ENCODE measurements at places on chromosomes 5 and 9. TPM values are rescaled to one million over a fixed set of nuclear protein-coding genes. Genes with fewer than 3 reads are reported as not detected.

Gene ELP1
- total RNA-seq, result 22.0 TPM

Gene FOXD4L5
- total RNA-seq, result 0.13 TPM

Gene FNIP1
- 28.8 TPM for total RNA-seq

Gene PAPPA
- 0.52 TPM for total RNA-seq

DNA sequence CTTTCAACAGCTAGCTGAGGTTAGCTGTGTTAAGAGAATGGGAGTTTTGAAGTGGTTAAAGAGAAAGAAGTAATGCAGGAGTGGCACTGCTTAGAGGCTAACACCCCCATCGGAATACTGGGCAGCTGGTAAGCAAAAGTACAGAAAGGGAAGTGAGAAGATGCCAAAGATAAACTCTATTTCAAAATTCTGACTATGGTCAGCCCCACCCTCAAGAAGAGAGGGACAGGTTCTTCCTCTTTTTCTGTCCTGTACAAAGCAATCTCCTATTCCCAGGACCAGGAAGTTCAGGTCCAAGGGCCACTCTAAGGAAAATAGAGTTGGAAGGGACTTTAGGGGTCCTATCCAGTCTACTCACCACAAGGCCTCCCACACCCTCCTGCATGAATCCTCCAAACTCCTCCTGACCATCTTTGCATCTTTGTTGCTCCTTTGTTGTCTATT lies 45.9 kb upstream of the JAK2 start:
- DNase-seq, result no peak

GRCh38 chr9:107060062-107060461 lies 197.1 kb downstream of the ZNF462 start:
- no peak for DNase-seq
